ENCODE measurements at places on chromosomes 2 and 18.

GRCh38 chr2:70816726-70817125, 3.7 kb downstream of the CLEC4F start:
- no peak for DNase-seq

- no peak for DNase-seq
Observed at GRCh38 chr2:108240966-108241365, 1.2 kb downstream of the SULT1C3 start.

DNA sequence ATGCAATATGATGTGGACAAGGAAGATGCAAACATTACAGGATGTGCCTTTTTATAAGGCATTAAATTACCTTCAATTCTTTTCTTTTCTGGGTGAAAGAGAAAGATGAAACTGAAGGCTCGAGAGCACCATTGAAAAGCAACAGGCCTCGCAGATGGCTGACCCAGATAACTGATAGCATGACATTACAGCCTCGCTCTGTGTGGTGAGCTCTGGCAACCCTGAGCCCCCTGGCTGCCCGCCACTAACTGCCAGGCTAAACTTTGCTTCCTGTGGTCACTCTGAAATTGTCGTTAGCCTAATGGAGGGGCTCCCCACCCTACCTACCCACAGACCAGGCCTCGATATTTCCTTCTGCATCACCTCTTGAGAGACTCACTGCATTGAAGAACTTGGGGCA, 516.8 kb upstream of the FANCL start:
- no peak for DNase-seq

DNA sequence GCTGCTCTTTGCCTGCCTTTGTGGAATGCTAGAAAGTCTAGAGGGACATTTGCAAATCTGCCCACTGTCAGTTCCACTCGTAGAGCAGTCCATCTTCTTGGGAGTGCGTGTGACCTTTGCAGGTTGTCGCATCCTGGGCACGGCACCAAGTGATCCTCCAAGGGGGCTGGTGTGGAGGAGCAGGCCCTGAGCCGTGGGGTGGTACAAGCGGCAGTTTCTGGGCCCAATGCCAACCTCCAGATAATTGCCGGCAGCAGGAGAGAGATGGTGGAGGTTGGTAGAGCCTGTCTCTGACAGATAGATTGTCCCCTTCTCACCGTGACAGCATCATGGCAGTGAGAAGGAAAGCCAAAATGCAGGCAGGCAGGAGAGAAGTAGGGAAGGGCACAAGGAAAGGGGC, 150.7 kb upstream of the SLC14A2 start:
- DNase-seq, result no peak

DNA sequence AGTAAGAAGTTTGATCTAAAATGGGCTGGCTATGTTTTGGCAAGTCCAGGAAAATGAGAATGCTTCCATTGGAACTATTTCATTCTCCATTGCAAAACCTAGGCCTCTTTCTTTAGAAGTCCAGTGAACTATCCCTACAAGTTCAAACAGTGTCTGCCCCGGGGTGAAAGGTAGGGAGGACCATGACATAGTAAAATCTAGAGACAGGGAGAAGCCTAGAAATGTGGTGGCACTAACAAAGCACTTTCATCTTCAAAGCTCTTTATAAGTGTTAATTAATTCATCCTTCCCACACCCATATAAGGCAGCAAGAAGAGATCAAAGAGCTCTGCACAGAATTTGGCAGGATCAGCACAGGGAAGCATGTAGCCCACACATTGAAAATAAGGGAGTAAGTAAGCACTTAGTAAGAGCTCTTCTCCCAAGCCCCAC, 214.5 kb downstream of the IRS1 start:
- DNase-seq, result no peak

- DNase-seq, result no peak
Observed at GRCh38 chr2:201974171-201975100, 59.2 kb upstream of the FZD7 start.

Data from cortex of kidney (tissue), 1 donor.